ENCODE measurements at places on chromosomes 1 and 21. TPM values are rescaled to one million over a fixed set of nuclear protein-coding genes. Genes with fewer than 3 reads are reported as not detected.

ATP1A4 gene
- total RNA-seq = not detected

ASH1L gene
- total RNA-seq = 51.5 TPM

CD101 gene
- 0.50 TPM for total RNA-seq

MTARC2 gene
- total RNA-seq = 27.9 TPM

C4BPA gene
- not detected for total RNA-seq

Measured in osteocyte (in vitro differentiated cells).